ENCODE measurements at places on chromosomes 13 and 19.

DNA sequence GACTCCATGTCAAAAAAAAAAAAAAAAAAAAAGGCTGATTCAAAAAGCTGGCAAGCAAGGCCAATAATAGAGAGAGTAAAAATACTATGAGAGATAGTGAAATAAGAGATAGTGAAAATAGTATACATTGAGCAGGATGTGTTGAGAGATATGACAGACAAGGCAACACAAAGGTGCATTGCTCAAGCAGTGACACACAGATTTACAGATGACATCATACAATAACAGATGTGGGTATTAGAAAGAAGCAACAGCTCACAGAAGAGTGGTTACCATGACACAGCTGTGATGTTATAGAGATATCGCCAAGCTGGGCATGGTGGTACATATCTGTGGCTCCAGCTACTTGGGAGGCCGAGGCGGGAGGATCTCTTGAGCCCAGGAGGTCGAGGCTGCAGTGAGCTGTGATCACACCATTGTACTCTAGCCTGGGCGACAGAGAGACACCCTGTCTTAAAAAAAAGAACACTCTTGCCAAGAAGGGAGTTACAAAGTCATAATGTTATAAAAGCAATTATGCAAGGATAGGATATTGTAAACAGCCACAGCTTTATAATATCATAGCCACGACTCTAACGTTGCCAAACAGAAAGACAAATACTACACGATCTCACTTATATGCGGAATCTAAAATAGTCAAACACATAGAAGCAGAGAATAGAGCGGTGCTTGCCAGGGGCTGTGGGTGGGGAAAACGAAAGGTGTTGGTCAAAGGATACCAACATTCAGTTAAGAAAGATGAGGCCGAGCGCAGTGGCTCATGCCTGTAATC lies 10.3 kb downstream of the TNFSF9 start:
- no peak for DNase-seq

DNA sequence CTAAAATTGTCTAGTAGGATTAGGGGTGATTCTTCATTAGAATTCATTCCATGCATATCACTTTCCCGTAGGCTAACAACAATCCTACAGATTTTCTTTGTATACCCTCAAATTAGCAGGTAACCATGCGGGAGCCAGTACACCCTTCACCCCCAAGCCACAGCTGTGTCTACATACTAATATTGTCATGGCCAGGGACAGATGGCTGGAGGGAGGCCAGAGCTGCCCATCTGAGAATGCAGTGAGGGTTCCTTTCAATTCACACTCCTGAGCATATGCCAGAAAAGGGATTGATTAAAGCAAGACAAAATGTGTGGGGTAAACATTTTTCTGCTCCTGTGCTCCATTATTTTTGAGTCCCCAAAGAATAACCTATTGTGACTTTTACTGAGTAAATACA lies 68.9 kb downstream of the FREM2 start:
- no peak for DNase-seq

GRCh38 chr13:52925775-52926285 lies 77.4 kb upstream of the PCDH8 start:
- DNase-seq: no peak

DNA sequence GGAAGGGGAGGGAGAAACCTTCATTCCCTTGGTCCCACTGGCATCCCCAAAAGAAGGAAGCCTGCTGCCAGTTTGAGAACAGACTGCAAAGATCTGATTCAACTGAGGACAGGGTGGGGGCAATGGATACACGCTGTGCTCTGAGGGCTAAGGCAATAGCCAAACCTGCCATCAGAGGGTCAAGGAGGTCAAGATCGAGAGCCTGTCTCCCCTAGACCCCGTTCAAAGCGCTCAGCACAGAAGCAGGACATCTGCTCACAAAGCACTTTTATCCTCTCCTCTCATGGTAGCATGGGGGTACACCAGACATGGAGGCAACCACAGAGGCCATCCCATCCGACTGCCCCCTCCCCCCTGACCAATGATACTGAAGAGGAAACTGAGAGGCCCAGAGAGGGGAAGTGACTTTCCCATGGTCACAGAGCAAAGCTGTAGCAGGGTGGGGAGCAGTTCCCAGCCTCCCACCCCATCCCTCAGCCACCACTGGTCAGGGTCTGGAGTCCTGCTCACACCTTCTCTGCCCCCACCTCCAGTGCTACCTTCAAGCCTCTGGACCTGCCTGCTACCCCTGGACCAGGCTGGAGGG lies 11.1 kb downstream of the POU2F2 start:
- DNase-seq: no peak

DNA sequence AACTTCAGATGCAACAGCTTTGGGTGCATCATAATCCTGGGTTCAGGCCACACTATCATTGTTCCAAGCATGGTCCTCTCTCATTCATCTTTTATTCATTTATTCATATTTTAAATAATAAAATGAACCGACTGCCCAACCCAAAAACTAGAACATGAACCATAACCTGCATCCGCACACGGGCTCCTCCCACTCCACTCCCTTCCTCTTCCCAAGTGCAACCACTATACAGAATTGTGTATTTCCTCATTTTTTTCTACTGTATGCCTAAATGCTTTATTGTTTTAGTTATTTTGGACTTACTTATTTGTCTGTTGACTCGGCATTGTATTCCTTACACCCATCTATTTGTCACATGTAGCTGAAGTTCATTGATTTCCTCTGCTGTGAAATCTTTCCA lies 30.7 kb upstream of the POMP start:
- no peak for DNase-seq

DNA sequence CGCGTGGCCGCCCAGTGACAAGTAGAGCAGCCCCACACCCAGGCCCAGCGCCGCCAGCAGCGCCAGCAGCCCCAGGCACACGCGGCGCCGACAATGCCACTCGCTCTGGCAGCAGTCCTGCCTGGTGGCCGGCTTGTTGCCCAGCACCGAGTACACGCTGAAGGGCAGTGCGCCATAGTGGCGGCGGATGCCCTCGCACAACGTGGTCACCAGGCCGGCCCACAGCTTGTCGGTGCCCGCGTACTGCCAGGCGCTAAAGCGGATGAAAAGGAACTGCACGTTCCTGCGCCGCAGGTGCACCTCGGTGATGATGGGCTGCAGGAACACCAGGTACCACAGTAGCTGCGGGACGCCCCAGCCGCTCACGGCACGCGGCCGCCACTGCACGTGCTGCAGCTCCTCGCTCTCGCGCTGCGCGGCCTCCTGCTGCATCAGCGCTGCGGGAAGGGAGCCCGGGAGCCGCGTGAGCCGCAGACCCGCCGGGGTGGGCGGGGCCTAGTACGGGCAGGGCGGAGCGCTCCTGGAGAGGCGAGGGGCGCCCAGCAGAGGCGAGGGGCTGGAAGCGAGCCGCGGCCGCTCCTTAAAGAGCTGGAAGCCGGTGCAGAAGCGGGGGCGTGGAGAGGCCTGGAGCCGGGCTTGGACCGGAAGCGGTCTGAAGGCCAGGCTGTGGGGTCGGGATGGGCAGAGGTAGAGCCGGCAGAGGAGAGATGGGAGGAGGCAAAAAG lies 7.3 kb downstream of the NKPD1 start:
- no peak for DNase-seq
